GM23248 (cell line): ENCODE measurements at places on chromosomes 7 and 10.

DNA sequence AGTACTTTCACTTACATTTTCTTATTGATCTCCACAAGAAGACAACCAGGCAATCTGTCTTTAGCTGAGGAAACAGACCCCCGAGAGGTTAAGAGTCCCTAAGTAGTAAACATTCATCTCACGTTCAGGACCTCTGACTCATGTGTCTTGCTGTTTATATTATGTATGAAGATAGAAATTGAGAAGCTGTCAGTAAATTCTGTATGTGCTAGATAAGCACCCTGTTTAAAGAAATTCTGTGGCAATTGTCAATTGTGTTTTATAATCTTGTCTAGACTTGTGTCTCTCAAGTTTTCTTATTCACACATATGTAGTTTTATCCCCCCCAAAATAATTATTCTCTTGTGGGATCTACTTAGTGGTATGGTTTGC, 14.5 kb downstream of the ADK start:
- DNase-seq, result peak; percentile 23

DNA sequence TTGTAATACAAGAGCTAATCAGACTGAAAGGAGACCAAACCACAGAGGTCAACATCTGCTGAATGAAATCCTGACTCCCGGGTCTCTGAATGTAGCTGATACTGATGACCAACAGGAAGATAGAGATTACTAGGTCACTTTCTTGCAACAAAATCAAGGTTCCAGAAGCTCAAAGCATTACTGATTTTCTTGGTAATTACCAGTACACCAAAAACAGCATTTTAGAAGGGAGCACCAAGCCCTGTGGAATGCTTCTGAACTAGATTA, 177.7 kb downstream of the SLC25A13 start:
- no peak for DNase-seq

DNA sequence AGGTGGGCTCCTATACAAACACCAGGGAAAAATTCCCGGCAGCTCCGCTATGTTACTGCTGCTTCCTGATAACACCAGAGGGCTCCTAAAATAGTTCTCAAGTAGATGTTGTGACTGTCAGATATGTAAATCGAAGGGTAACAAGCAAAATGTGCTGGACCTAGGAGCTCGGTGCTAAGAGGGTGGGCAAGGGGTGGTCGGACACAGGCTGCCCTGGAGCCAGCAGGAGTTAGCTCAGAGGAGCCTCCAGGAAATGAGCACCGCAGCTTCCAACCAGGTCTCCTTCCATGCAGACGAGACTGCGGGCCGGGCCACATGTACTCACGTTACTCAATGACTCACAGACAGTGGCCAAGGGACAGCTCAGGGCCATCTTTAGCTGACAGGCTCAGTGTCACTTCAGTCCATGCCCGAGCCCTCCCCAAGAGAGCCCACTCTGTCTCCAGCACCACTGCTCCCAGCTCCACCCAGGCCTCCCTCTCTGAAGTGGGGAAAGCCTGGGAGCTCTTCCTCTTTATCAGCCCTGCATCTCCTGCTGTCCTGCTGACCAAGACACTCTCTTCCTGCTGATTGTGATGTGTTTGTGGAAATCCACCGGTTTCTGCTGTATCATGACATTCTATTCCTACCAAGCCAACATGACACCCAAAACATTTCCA, 37.2 kb upstream of the TMEM273 start:
- no peak for DNase-seq

- no peak for DNase-seq
These were observed 101.6 kb downstream of the PRTFDC1 start for GRCh38 chr10:24850727-24851296.

DNA sequence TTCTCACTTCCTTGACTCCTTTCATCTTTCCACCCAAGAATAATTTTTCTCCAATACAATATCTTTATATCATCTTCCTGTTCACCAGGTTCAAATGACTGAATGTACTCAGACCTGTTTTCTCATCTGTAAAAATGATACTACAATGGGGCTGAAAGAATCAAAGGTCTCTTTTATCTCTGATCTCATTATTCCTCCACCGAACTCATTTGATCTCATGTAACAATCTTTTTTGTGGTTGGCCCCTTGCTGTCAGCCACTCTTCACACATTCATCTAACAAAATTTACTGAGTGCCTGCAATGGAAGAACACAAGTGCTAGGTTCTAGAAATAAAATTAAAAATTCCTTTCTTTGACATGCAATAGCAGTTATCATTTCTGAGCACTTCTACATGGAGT, 65.0 kb downstream of the GRM8 start:
- no peak for DNase-seq

- DNase-seq, result peak; percentile 15
These were observed 58.2 kb upstream of the YAE1 start for GRCh38 chr7:39507866-39508551.

GRCh38 chr7:132337450-132338080, 238.7 kb downstream of the PLXNA4 start:
- DNase-seq, result no peak

- DNase-seq, result peak; percentile 15
These were observed 676 bp upstream of the HTR7 start for GRCh38 chr10:90858461-90858968.

DNA sequence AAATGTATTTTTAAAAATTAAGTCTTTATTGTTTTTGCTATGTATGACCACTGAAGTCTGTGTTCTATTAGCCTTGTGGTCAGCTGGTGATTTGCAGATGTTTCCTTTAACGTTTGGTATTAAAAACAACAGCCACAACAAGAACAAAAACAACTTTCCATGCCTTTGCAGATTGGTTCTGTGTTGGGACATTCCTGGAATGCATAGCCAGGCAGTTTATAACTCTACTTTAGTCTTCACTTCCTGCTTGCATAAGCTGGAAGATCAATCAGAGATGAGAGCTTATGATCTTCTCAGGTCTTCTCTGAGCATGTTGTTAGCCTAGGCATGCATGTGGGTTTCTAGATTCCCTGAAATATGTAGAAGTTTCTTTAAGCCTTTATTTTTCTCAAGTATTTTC, 58.9 kb upstream of the SEMA3C start:
- no peak for DNase-seq

DNA sequence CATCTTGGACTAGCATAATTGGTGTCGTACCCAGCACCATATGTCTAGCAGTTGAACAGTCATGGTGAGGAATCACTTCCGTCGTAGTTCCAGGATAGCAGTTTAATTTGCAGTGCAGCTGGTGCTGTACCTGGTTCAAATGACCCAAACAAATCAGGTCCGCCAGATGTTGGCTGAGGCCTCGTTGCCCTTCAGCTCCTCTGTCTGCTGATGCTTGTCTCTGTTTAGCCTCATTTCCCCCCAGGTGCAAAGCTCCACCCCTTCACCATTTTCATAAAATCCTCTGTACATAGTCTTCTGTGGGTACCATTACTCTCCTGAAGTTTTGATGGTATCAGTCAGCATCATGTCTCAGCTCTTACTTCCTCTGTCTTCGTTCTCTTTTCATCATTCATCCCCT, 35.1 kb downstream of the UMAD1 start:
- DNase-seq, result no peak

DNA sequence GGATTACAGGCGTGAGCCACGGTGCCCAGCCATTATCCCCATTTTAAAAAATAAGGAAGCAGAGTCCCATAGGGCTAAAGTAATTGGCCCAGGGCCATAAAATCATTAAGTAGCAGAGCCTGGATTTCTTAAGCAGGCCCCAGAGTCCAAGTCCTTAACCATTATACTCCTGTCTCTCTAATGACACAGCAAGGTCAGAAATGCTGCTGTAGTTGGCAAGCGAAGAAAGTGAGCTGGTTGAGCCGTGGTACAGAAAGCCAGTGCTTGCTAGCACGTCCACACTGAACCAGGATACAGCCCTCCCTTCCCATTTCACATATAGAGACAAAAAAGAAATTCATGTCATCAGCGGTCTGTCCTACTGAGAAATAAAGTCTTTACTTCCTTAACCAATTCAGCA, 562.7 kb downstream of the GALNT17 start:
- DNase-seq, result no peak

GRCh38 chr10:124045801-124046355, 47.5 kb downstream of the CHST15 start:
- no peak for DNase-seq

- no peak for DNase-seq
These were observed 11.9 kb downstream of the STEAP1B start for GRCh38 chr7:22487978-22488642.

- peak; percentile 99 for DNase-seq
These were observed 17.9 kb upstream of the BAIAP2L1 start for GRCh38 chr7:98418636-98419315.

DNA sequence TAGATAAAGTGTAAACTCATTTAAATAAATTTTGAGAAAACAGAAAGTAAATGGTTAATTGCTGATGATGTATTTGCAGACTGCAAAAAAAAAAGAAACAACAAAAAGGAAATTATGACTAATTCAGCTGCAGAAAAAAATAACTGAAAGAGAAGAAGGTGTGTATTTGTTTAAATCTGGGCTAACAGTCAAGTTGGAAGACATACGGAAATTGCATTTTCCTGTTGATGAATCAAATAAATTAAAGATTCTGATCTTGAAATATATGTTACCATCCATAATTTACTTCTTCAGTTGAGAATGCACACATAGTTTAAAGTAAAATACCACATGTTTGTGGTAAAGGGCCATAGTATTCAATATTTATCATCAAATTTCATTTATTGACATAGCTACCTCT, 19.3 kb upstream of the ING3 start:
- DNase-seq, result peak; percentile 20
